Stimulated activated CD8-positive, alpha-beta memory T cell treated with anti-CD3 and anti-CD28 coated beads, Interleukin-4, amount 100 ng/mL, for 4 hours (primary cell): ENCODE measurements at places on chromosomes 6 and 20.

- DNase-seq, result no peak
These were observed 104.9 kb downstream of the RPS12 start for GRCh38 chr6:132919045-132919860.

GRCh38 chr6:45001663-45002062 is 326.5 kb upstream of the RUNX2 start:
- no peak for DNase-seq

GRCh38 chr6:159608961-159609651 is 83.9 kb downstream of the SOD2 start:
- DNase-seq, result no peak

DNA sequence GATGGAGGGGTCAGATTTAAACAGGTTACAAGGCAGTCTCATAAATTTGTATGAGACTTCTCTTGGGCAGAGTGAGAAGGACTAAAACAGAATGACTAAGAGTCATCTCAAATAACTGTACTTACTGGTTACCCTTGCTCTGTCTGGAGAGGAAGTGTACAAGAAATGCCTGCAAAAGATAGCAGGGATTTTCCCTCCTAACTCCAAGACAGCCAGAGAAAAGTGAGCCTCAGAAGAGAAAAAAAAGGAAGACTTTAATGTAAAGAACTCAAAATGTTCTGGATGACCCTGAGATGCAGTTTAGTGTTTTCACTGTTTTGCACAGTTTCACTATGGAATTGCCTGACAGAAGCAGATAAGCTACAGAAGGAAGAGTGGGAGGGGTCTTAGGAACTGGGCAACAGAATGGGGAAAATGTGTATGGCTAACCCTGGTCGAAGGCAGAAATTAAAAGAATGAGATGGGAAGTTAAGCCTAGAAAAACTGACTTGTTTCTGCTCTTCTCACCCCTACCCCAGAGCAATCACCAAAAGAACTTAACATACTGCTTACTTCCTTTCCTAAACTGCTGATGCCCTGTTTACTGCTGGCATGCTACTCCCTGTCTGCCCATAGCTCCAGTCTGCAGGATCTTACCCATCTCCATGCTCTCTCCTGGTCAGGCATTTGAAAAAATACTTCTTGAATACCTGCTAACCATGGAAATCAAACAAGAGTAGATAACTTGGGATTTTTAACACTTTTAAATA is 98.1 kb upstream of the MARCKS start:
- no peak for DNase-seq

DNA sequence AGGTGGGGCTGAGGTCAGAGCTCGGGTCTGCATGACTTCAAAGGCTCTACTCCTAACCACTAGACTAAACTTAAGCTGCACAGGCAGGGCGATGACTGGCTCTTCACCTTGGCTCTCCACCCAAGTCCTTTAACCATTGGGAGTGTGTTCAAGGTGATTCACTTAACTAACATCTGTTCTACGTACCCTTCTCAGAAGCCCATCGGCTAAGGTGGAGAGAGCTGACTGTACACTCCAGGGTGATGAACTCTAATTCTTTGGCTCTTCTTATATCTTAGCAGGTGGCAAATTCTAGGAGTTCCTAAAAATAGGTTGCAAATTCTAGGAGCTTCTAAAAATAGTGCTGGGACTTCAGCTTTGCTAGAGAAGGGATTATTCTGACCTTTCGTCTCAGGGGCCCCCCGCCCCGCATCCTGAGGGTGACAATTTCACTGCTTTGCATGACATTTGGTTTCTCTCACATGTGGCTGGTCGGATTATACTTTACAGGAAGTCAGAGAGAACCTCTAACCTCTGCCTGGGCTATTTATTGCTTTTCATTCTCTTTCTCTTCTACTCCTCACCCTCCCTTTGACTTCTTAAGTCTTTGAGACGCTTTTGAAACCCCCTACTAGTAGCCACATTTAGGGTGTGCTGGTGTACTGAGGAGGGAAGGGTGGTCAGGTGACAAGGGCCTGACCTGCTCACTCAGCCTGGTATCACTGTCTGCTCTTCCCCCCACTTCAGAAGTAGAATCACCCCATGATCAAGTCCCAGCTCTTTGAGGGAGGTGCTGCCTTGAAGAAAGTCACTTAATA is 55.5 kb downstream of the PRDM1 start:
- DNase-seq, result no peak

GRCh38 chr6:124055963-124056362 is 252.3 kb downstream of the NKAIN2 start:
- DNase-seq, result no peak

GRCh38 chr6:119352001-119352400 is 2.4 kb upstream of the MAN1A1 start:
- no peak for DNase-seq

DNA sequence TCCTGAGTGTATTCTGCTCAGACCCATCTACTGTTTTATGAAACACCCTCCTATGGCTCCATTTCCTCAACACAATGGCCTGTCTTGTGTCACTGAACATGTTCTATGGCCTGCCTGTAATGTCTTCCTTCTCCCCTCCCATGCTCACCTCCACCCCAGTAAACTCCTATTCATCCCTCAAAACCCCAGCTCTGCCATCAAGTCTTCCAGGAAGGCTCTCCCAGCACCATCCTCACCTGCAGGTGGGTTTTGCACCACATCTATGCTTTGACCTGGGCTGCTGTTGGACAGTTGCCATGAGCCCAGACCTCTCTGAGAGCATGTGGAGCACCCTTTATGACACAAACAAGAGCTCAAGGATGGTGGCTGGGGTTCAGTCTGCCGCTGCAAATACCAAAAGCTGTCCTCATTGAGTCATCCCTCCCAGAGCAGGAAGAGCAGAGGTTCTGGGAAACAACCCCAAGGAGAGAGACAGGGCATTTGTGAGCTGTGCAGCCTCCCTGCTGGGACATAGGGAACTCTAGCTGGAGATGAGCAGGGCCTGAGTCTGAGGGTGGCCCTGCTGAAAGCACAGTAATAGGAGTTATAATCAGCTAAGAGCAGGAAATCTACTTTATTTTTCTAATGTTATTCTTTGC is 93.8 kb upstream of the CD93 start:
- no peak for DNase-seq

- no peak for DNase-seq
These were observed 64.2 kb upstream of the NEDD9 start for GRCh38 chr6:11296449-11297375.

GRCh38 chr6:125058546-125058945 is 95.0 kb upstream of the TPD52L1 start:
- no peak for DNase-seq

DNA sequence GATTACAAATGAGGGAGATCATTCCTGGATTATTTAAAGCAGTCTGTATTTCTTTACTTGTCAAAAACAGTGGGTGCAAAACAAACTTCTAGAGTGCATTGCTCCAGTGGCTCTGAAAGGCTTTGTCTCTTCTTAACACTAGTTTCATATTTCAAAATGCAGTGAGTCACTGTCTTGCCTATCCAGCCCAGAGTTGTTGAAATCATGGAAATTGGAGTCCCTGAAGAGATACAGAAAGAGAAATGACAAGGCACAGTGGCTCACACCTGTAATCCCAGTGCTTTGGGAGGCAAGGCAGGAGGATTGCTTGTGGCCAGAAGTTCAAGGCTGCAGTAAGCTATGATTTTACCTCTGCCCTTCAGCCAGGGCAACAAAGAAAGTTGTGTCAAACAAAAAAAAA is 11.3 kb downstream of the SLC2A12 start:
- DNase-seq, result no peak

- no peak for DNase-seq
These were observed 20.0 kb upstream of the BEND6 start for GRCh38 chr6:56934876-56935275.

DNA sequence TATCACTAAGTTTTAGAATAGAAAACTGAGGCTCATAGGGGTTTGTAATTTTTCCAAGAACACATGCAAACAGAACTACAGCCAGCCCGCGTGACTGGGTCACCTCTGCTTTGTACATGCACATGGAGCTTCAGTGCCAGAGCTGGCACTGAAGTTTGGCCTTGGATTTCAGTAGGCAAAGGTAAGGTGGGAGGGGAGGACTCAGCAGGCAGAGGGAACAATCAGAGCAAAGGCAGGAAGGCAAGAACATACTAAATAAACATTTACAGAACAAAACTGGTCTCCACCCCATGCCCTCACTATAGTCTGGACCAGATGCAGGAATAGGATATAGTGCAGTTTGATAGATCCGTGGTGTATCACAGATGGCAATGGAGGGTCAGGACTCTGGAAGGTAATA is 13.6 kb upstream of the ABRACL start:
- no peak for DNase-seq

- DNase-seq, result no peak
These were observed 42.5 kb downstream of the PANK2 start for GRCh38 chr20:3931664-3932063.

DNA sequence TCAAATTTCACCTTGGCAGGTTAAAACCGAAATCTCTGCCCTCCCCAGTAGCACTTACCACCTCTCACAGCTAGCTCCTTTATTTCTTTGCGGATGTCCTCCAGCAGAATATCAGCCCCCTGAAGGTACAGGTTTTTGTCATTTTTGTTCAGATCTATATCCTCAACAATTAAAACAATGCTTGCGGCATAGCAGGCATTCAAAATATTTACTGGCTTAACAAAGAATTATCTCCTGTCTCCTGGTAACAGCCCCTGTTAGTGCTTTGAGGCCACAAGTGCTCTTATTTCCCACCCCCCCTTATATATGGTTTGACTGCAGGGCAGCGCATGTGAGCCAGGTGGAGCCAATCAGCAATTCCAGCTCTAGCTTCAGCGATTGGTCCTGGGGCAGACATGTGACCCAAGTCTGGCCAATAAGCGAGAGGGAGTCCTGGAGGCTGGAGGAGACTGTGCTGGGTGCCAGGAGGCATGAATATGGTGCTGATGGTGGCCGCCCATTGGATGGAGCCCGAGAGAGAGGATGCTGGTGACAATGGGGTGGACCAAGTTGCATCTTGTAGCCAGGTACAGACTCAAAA is 21.0 kb downstream of the SULF2 start:
- DNase-seq, result no peak

GRCh38 chr6:30684386-30685156 is 1.9 kb downstream of the PPP1R18 start:
- peak; percentile 40 for DNase-seq

DNA sequence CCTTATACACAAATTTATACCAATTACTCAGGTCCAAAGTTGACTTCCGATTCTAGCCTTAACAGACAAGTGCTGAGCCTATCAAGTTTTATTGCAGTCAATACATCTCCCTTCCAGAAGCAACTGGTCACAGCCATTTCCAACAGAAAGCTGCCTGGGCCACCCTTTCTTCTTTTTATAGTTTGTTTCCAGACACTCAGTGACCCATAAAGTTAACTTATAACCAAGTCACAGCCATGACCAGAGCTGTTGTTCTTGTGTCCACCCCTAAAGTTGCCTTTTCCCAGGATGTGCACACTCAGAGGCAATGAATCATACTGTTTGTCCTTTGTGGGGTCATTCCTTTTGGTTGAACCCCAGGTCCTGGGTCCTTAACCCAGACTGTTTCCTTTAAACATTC is 89.9 kb downstream of the CD83 start:
- no peak for DNase-seq
